ENCODE measurements at places on chromosomes 2 and 18.

DNA sequence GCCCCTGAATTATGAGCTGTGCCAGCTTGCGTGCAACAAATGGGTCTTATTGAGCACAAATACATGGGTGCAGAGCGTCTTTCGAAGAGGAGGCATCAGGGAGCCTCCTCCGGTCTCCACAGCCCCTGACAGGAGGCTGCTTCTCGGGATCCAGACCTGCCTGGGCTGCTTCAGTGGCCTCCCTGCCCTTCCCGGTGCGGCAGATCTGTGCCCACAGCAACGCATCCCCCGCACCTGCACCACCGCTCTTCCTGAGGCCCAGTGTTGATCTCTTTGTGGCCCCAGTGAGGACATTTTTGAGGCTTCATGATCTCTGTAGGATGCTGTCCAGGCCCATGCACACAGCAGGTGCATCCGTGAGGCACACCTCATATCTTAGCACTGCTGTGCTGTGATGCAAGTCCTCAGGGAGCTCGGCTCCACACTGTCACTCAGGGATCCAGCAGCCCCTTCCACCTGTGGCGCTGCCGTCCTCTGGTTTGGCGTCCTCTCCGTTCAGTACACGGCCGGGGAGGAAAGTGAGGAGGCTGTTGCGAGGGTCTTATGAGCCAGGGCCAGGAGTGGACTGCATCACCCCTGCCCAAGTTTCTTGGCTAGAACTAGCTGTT lies 17.4 kb downstream of the RTP5 start:
- DNase-seq = no peak

GRCh38 chr2:237171396-237171795 lies 85.7 kb downstream of the COPS8 start:
- no peak for DNase-seq

- no peak for DNase-seq
Measured at GRCh38 chr18:29882620-29883019, 1159.9 kb downstream of the DSC3 start.

DNA sequence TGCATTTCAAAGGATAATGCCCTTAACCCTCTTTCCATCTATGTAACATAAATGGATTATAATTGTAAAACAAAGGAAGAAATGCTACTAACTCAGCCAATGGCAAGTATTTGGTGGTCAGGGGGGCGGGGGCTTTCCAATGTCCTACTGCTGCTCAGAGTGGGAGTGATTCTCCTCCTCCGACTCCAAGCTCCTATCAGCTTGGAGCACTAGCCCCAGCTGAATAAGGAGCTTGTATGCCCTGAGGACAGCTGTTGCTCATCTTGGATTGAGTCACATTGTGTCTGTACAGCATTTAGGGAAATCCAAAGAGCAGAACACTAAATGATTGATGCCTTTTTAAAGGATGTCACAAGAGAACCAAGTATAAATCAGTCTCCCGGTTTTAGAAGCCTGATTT lies 105.6 kb upstream of the ZNF521 start:
- DNase-seq = no peak

- DNase-seq = no peak
Measured at GRCh38 chr18:44840058-44840790, 159.5 kb downstream of the SETBP1 start.

- DNase-seq = no peak
Measured at GRCh38 chr2:65071499-65072180, 15.4 kb downstream of the CEP68 start.

- DNase-seq = no peak
Measured at GRCh38 chr2:235439959-235440662, 53.7 kb upstream of the AGAP1 start.

DNA sequence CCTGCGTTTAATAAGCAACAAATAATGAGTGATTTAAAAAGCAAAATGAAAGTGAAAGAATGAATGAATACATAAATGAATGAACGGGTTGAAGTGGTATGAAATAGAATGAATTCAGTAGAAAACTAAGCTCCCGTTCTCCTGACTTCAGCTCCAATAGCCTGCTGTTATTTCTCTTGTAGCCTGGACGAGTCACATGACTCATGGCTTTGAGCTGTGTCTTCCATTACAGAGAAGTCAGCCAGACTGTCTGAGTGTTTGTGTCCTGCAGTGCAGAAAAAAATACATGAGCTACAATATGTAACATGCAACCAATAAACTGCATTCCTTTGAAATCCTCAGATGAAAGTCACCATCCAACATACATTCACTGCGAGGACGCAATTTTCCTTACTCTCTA lies 21.2 kb downstream of the SCG2 start:
- DNase-seq = no peak

- DNase-seq = no peak
Measured at GRCh38 chr2:191171286-191171685, 20.5 kb upstream of the STAT4 start.

DNA sequence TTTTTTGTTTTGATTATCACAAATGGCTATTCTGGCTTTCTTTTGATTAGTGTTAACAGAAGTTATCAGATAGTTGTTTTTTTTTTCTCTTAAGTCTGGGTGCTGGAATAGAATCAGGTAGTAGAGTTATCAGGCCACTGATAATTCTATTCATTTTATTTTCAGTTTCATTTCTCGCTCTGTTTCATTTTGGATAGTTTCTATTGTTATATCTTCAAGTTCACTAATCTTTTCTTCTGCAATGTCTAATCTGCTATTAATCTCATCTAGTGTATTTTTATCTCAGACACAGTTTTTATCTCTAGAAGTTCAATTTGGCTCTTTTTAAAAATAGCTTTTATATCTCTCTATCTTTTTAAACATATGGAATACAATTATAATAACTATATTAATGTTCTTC lies 241.8 kb upstream of the EPC2 start:
- DNase-seq = no peak

DNA sequence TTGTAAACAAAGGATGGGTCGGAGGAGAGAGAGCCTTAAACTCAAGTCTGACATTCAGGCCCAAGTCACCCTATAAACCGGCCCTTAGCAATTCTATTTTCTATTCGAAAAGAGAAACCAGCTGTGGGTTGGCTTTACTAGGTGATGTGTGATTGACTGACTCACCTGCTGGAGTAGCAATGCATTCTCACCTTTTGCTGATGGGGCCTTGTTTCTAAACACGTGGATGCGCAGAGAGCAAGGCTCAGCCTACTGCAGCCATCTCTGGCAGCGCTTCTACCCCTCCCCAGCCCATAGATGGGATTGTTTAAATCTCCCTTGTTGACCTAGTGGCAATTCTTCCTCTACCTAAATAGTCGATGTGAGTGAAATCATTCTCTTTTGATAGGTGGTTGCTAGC lies 138.5 kb downstream of the MEIS1 start:
- no peak for DNase-seq

- no peak for DNase-seq
Measured at GRCh38 chr2:176501617-176502016, 232.4 kb downstream of the MTX2 start.

DNA sequence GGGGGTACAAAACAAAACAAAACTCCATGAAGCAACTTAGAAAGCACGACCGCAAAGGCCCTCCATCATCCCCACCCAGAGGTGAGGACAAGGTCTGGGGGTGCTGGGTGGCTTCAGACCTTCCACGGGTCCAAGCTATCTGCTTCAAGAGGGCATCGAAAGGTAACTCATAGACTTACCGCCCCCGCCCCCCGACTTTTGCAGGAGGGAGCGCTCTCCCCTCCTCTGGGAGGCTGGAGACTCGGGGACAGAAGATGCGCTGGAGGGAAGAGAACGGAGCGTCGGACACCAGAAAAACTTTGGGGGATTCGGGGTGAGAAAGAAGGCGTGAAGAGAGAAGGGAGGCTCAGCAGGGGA lies 300 bp upstream of the STON1 start:
- no peak for DNase-seq

GRCh38 chr2:147469471-147469870 lies 375.4 kb upstream of the ACVR2A start:
- no peak for DNase-seq

DNA sequence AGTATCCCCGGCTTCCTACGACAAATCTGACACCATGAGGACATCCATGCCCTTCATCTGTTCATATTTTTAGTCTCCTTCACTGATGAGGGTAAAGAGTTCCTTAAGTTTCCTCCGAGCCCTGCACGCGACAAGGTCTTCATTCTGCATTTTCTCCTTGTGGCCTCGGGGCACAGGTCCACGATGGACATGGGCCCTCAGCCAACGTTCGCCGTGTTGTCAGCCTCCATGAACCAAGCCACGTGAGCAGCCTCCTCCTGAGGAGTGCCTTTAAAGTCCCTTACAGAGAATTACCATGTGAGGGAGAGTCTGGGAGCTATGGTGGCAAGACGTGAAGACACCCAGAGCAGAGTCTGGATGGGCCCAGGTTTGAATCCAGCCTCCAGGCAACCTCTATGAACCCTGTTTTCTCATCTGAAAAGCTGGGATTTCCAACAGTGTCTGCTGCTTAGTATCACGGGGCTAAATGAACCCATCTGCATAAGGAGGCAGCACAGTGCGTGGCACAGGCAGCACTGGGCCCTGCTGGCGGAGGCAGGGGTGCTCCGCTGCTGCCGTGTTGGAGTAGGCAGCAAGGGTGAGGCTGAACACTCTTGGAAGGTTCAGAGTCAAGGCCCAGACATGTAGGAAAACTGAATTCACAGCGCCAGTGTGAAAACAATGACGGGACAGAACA lies 54.1 kb downstream of the EIPR1 start:
- DNase-seq = no peak

GRCh38 chr2:9735335-9735734 lies 104.5 kb upstream of the YWHAQ start:
- no peak for DNase-seq

DNA sequence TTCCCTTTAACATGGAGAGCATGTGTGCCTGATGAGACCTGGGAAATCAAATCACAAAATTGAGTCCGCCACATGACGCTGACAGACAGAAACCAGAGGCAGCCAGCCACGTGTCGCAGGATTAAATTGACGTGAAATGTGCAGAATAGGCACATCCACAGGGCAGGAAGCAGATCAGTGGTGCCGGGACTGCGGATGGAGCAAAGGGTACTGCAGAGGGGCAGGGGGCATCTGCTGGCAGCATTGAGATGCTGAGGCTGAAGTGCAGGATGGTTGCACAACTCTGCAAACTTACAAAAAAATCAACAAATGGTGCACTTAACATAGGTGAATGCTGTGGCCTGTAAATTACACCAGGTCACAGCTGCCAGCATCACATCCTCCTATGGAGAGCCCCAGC lies 48.2 kb upstream of the TUBA3E start:
- DNase-seq = no peak

DNA sequence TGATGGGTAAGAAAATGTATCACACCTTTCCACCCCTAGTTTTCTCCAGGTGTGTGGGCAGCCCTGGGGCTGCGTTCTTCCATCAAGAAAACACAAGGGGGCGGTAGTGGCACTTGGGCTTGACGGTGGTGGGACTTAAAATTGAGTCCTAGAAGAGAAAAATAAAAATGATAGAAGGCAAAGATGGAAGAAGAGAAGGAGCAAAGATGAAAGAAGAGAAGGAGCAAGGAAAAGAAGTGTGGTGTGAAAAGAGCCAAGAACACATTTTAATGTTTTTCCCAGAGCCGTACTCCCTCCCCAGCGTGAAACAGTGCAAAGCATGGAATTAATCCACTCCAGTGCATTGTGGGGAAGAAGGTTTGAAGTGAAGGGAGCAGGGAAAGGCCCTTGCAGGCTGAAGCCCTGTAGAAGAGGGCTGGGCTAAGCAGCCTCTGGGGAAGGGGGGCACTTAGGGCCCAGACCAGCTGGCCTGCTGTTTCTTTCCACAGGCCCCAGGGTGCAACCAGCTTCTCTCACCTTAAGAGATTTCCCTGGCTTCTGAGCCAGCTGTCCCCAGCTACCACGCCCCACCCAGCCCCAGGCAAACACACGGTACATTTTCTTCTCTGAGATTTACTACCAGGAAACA lies 256.8 kb downstream of the RNF152 start:
- no peak for DNase-seq

DNA sequence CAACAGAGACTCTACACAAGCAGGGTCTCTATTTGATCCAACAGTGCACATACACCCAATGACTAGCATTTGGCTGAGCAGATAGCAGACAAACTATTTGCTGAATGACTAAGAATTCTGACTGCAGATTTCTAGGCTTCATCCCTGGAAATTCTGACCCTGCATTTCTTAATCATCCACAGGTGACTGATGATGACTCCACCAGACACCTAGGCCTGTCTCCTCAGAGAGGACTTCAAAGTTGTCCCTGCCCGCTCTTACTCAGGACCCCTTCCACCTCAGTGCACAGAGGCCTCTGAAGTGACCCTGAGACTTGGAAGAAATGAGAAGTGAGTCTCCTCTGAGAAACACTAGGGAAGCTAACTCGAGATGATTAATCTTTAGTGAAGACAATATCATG lies 51.3 kb downstream of the SEPTIN10 start:
- DNase-seq = no peak

GRCh38 chr2:235951982-235952381 lies 216.2 kb downstream of the GBX2 start:
- DNase-seq = no peak

DNA sequence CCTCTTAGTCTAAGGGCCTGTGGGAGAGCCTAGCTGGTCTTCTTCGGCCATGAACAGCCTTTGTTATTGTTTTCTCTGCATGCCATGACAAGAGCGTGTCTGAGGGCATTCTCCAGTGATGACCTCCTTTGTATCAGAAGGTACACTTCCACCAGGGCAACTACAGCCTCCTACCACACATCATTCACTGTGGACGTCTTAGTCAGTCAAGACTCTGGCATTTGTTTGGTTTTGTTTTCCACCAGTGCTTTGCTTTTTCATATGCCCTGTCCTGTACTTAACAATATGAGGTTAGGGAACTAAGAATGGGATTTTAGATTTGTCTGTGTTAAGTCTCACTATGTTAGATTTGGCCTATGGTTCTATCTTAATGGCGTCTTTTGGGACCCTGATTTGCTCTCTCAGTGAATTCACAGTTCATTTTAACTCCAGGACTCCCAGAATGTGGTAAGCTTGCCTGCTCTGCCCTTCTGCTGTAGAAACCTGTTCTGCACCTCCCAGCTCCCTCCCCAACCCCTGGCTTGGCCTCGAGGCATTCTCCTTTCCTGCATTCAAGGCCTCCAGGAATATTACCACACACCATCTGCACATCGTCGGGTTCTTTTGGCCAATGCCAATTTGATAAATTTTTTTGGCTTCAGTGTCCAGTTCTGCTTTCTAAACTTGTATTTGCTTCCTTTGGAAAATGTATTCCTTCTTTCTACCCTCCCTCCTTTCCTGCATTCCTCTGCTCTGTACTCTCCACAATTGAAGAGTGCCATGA lies 42.8 kb upstream of the IL1R1 start:
- DNase-seq = no peak

DNA sequence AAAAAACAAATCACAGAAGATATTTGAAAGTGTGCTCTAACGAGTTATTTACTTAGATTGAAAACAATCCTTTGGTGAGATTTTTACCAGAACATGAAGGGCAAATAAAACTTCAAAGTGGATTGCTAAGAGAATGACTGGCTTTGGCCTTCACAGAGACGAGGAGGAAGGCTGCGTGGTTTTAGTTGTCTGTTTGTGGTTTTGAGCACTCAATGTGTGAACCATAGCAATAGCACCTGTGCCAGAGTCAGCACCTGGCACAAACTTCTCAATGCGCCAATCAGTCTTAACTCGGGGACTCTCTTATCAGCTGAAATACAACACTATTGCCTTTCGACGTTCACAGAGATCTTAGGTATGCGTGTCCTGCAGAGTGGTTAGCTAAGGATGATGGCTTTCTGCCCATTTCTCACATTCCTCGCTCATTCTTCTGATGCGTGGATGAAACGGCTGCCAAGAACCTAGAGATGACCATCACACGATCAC lies 70.0 kb downstream of the MBP start:
- DNase-seq = no peak
